ENCODE measurements at places on chromosomes 6 and 20.
A peak's percentile ranks its signal among the peaks of the same experiment; 100 is the strongest.

DNA sequence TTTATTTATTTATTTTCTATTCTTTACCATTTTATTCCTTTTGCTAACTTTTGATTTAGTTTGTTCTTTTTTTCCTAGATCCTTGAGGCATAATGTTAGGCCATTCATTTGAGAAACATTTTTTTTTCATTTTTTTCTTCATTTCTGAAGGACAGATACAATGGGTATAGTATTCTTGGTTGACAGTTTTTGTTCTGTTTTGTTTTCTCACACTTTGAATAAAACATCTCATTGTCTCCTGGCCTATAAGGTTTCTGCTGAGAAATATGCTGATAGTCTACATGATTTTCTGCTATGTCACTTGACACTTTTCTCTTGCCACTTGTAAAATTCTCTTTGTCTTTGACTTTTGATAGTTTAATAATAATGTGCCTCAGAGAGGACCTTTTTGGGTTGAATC lies 294.6 kb upstream of the EPHA7 start:
- DNase-seq, result no peak

- DNase-seq, result no peak
Observed at GRCh38 chr6:83472767-83473166, 39.6 kb upstream of the PRSS35 start.

DNA sequence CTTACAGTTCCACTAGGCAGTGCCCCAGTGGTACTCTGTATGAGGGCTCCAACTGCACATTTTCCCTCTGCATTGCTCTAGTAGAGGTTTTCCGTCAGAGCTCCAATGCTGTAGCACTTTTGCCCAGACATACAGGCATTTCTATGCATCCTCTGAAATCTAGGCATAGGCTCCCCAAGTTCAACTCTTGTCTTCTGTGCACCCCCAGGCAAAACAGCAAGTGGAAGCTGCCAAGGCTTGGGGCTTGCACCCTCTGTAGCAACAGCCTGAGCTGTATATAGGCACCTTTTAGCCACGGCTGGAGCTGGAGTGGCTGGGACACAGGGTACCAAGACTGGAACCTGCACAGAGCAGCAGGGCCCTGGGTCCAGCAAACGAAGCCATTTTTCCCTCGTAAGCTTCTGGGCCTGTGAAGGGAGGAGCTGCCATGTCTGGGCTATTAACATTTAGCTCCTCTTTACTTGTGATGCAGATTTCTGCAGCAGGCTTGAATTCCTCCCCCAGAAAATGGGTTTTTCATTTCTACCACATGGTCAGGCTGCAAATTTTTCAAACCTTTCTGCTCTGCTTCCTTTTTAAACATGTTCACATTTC lies 596.2 kb upstream of the ADGRB3 start:
- DNase-seq, result no peak

- DNase-seq, result peak; percentile 37
Observed at GRCh38 chr6:143806282-143807102, 36.6 kb upstream of the LTV1 start.

GRCh38 chr6:94127716-94128115 lies 708.4 kb upstream of the EPHA7 start:
- DNase-seq, result no peak

GRCh38 chr6:108951351-108951953 lies 103.2 kb downstream of the ARMC2 start:
- DNase-seq, result no peak

GRCh38 chr6:146364816-146365594 lies 178.6 kb upstream of the RAB32 start:
- DNase-seq, result no peak

DNA sequence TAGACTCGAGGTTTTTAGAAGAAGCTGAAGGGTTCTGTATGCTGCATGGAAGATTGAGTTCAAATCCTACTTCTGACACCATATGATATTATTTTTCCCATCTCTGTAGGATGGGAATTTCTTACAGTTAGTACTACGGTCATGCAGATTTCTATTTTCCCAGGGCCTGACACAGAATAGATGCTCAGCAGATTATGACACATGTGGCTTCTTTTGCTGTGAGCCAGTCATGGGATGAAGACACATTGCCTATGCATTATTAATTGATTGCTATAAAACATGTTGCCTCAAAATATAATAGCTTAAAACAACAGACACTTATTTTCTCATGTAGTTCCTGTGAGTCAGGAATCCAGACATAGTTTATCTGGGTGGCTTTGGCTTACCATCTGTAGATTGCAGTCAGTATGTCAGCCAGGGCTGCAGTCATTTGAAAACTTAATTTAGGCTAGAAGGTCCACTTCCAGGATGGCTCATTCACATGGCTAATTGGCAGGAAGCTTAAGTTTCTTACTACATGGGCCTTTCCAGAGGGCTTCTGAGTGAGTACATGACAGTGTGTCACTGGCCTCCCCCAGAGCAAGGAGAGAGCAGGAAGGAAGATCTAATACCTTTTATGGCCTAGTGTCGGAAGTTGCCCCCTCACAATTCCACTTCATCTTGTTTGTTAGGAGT lies 29.5 kb downstream of the TOP1 start:
- no peak for DNase-seq

DNA sequence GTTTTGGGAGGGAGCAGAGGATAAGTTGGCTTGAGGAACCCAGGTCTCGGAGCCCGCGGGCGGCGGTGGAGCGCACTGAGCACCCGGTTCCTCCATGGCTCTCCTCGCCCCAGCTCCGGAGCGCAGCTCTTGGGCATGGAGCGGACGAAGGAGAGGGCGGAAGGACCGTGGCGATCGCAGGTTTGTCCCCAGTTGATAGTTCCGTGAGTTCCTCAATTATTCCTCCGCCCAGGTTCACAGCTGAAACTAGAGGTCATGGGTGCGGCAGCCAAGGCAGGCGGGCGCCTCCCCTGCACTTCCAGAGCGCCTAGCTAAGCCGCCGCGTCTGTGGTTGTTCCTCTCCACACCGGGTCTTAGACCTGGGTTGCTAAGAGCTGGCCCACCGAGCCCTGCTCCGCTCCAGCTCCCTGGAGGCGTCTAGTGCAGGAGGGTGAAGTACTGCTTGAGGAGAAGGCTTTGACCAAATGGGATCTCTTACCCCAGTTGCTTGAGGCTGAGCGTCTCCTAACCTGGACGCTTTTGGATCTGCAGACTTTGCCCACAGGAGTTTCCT lies at the start of gene HTR1B:
Gene HTR1B, minus strand, starts transcription at position 184 of the 553 bp plus-strand sequence. Its CDS starts 88 bp downstream, at position 96.
- no peak for DNase-seq

- no peak for DNase-seq
Observed at GRCh38 chr20:36173451-36173933, 19.0 kb downstream of the EPB41L1 start.

DNA sequence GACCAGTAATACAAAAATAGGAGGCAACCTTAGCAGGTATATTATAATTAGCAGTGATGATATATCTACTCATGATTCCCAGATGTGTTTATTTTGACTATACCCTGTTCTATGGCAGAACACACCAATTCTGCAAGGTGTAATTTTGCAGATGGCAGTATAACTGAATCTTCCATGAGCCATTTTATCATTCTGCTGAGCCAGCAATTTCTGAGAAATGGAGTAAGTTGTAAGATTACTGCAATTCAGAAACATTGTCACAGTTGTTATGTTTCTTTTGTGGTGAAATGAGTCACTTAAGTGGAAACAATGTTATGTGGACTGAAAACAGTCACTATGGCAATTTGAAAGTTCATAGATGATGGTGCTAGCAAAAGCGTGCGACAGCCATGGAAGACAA lies 63.7 kb upstream of the RIMS1 start:
- DNase-seq, result no peak

- no peak for DNase-seq
Observed at GRCh38 chr20:53215166-53215565, 243.0 kb downstream of the TSHZ2 start.

GRCh38 chr6:27407153-27407814 lies 18.7 kb downstream of the ZNF391 start:
- no peak for DNase-seq

- DNase-seq, result no peak
Observed at GRCh38 chr20:54172532-54172855, 1.3 kb downstream of the CYP24A1 start.

- no peak for DNase-seq
Observed at GRCh38 chr20:62487561-62488354, 12.0 kb upstream of the GATA5 start.

Measured in activated CD4-positive, CD25-positive, alpha-beta regulatory T cell (primary cell).